ENCODE measurements at places on chromosomes 3 and 15.

- no peak for DNase-seq
Measured at GRCh38 chr3:112111785-112112402, 21.2 kb downstream of the GCSAM start.

DNA sequence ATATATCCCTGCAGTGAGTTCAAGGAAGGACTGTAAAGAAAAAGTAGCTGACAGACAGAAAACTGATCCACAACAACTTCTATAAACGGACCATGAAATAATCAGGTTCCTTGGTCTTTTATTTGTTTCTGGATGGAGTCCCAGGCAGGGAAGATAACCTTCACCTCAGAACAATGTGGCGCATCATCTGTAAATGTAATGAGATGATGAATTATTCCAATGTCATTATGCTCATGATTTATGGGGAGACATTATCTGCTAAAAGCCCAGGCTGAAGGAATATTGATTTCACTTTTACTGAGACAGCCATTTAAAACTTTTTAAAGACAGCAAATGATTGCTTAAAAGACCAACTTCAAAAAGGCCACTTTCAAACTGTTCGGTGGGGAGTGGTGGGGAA is 354.9 kb upstream of the ADAMTS9 start:
- DNase-seq: no peak

- no peak for DNase-seq
Measured at GRCh38 chr15:84953726-84954125, 27.9 kb upstream of the PDE8A start.

DNA sequence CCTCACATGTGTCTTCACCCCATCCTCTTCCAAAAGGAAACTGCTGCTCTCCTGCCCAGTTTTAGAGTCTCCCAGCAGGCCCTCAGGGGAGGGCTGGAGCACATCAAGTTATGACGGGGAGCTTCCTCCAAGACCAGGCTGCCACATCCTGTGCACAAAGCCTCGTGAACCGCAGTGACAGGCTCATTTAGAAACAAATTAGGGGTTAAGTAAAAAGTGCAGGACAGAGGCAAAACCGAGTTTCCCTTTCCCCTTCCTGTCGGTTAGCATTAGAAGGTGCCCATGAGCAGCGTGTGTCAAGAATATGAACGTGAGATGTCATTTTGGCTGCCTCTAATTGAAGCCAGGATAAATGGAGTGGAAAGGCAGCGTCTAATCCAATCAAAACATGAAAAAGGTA is 199.7 kb downstream of the ARRDC4 start:
- DNase-seq: no peak

GRCh38 chr15:65362491-65362890 is 15.3 kb downstream of the IGDCC3 start:
- peak; percentile 33 for DNase-seq

DNA sequence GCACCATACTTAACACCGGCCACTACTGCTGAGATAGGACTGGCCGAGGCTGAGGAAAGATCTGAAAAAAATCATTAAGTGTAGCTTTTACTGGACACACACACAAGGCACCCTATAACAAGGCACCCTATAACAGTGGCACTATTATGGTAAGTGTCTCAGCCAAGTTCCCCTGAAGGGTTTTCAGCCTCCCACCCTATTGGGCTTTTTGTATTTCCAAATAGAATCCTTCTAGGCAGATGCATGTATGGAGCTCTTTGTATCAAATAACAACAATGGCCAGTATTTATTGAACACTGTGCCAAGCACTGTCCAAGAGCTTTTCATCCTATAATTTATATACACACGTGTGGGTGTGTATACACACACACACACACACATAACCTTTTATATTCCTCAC is 6.7 kb upstream of the DNAJA4 start:
- no peak for DNase-seq

GRCh38 chr3:101141135-101141534 is 147.9 kb upstream of the ABI3BP start:
- DNase-seq: no peak

DNA sequence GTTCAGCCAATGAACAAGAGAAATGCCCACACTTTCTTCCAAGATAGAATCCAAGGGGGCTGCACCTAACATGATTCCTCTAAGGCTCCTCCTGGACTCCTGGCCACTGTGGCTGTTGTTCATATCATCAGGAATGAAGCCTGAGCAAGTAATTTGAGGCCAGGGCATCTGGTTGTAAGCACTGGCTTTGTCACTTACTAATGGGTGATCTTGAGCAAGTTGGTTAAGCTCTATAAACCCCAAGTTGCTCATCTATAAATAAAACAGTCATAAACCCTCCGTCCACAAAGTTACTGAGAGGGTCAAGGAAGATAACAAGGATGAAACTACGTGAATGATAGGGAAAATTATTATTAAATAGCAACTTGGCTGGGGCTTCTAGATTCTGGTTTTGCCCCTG is 58.3 kb downstream of the CDC25A start:
- no peak for DNase-seq

- no peak for DNase-seq
Measured at GRCh38 chr3:45029661-45030060, 3.6 kb downstream of the CLEC3B start.

GRCh38 chr15:100613208-100613607 is 10.8 kb downstream of the ASB7 start:
- no peak for DNase-seq

- DNase-seq: no peak
Measured at GRCh38 chr3:196246612-196247308, 30.4 kb downstream of the SLC51A start.

DNA sequence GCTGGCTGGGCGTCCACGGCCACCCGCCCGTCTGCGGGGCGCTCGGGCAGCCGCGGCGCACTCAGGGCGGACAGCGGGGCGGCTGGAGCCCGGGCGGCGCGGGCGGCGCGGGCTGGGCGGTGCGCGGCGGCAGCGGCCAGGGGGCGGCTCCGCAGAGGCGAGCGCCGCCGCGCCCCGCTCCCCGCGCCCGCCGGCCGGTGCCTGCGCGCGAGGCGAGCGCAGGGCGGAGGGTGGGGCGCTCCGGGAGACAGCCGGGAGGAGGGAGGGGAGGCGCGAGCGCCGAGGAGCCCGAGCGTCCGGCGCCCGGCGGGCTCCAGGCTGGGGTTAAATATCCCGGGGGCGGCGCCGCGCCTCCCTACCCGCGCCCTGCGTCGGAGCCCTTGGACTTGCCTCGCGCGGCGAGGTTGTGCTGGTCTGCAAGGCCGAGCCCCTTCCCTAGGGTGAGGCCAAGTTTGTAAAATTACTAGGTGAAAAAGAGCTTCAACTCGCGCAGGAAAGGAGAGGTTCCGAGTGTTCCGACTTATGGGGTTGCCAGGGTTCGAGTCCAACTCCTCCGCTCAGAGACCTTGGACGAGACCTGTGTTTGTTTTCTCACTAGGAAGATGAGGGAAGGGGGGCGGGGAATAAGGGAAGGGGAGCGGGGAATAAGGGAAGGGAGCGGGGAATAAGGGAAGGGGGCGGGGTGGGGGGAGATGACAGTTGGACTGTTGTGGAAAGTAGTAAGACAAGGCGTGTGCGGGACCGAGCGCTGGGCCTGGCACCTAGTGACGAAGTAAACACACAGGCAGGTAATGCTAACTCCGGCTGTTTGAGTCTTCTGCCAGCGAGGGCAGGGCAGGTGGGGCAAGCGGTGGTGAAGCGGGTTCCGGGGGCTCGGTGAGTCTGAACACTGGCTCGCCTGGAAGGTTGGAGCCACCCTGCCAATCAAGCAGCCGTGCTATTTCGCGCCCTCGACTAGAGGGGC is at the start of gene TNFAIP8L3:
TNFAIP8L3 (minus strand) TSS at position 301 of the 964 bp plus-strand sequence. CDS start 311 bp downstream, outside the sequence.
- no peak for DNase-seq

- no peak for DNase-seq
Measured at GRCh38 chr3:41148901-41149300, 50.4 kb upstream of the CTNNB1 start.

- DNase-seq: peak; percentile 70
Measured at GRCh38 chr3:24288496-24289236, 206.0 kb downstream of the THRB start.

DNA sequence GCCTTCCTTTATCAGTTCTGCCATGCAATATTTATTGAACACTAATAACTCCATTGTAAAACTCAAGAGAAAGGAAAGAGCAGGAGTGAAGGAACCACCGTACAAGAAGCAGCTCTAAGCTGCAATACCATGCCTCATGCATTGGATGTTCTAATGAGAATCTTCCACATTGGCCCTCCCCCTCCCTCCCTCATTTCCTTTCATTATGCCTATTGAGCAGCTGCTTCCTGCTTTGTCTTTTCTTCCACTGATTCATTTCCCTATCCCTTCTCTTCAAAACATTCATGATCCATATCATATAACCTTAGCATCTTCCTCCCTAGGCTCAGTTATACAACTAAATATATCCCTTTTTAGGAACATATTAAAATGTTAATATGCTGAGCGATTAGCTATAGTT is 698.7 kb upstream of the GOLIM4 start:
- no peak for DNase-seq

DNA sequence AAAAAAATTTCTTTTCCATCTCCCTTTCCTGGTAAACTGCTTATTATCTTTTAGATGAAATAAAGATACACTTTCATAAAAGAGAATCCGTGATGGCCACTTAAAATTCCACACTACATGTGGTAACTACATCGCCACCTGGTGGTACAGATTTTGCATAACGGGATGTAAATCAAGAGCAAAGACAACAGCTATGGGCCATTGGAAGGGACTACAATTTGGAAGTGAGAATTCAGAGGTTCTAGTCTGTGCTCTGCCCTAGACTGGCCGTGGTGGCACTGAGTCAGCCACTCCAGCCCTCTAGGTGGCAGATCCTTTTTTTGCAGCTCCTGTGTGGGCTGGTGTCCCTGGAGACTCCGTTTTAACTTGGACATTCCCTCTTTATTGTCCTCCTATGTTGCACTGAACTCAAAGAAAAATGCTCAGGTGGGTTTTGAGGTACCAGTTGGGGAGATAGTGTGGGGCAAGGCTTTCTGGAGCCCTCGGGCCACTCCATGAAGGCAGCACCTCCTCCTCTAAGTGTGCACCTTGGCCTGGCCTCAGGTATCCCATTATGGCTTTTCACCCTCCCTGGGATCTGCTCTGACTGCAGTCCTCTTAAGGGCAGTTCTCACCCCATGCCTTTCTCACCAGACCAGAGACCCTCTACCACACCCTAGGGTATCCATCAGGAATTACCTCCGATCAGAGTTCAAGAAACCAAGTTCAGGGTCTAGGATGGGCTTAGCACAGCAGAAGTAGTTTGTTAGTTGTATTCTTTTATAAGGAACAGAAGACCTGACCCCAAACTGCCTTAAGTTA is 54.9 kb downstream of the SPSB4 start:
- peak; percentile 88 for DNase-seq
